ENCODE measurements at places on chromosomes 7 and 10.

DNA sequence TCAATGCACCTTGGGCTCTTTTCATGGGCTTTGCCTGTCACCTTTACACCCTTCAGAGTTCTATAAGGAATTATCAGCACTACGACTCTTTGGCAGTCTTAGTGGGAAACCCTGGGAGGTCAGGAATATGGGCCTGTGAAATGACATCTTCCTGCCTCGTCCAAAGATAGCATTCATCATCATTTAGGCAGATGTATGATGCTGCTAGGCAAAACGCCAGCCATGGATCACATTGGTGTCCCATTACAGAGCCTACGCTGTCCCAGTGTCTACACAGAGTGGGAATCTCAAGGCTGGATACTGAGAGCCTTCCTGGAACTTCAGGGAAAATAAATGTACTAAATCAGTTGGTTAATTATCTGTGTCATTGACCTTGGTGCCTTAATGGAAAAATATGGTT, 259.4 kb upstream of the CELF2 start:
- no peak for DNase-seq

DNA sequence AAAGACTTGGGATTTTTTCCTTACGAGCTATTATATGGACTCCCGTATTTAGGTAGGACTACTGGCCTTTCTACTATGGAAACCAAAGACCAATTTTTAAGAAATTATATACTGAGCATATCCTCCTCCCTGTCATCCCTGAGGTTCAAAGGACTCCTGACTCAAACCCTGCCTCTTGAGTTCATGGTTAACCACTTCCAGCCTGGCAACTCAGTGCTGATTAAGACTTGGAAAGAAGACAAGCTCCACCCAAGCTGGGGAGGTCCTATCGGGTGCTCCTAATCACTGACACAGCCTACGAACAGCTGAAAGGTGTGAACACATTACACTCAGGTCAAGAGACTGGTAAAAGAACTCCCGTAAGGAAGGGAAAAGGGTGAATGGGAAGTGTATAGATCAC, 66.8 kb downstream of the LYZL2 start:
- DNase-seq = no peak

DNA sequence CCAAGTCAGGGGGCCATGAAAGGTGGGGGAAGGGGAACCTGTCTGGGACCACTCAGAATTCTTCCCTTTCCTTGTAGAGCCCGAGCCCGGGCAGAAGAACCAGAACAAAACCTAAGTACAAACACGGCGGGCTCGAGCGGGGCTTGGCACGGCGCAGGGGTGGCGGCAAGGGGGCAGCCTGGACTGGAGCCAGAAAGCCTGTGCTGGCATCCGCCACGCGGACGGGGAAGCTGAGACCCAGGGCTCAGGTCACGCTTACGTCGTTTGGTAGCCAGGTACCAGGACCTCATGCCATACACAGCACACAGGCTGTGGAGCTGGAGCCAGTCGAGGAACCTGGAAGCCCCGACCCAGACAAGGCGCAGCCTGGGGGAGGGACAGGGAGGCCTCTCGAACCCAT, 6.6 kb upstream of the GPER1 start:
- no peak for DNase-seq

DNA sequence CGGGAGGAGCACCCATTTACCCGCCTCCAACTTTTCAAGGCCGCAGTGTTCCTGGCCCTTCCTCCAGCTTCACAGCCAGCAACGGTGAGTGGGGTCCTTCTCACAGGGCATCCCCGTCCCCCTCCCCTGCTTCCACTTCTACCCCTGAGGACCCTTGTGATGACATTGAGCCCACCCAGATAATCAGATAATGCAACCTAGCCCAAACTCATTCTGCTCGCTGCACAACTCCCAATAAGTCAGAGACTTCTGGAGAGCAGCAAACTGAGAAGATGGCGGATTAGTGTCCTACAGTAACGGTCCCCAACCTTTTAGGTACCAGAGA, 74.5 kb downstream of the OAT start:
- DNase-seq = no peak

DNA sequence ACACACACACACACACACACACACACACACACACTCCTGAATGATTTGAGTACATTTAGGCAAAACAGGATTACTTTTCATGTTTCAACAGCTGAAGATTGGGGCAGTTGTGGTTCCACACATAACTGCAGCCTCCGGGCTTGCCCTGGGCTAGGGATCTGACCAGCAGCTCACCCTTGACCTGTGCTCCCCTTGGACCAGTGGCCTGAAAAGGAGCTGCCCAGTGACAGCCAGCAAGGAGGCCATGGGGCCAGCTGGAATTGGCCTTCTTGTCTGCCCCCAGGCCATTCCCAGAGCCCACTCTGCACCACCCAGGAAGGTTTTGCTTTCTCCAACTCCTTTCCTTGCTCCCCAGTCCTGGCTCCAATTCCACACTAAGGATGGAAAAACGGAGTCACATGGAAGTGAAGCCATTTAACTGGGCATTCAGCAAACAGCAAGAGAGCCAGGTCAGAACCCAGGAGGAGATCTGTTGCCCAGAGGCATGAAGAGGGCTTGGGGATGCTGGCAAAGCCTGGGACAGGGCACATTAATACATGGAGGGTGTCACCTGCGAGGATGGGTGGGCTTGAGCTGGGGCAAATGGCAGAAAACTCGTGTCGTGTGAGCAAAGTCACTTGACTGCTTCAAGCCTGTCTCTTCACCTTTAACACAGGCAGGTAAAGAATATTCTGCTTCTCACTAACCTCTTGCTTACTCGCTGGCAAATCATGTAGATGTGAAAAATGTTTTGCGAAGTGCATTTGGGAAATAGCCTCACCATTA, 61.5 kb upstream of the GDF10 start:
- no peak for DNase-seq

GRCh38 chr10:65491799-65492198, 1434.0 kb upstream of the LRRTM3 start:
- DNase-seq = no peak

GRCh38 chr10:69574571-69574978, 1.4 kb upstream of the NEUROG3 start:
- DNase-seq = no peak

DNA sequence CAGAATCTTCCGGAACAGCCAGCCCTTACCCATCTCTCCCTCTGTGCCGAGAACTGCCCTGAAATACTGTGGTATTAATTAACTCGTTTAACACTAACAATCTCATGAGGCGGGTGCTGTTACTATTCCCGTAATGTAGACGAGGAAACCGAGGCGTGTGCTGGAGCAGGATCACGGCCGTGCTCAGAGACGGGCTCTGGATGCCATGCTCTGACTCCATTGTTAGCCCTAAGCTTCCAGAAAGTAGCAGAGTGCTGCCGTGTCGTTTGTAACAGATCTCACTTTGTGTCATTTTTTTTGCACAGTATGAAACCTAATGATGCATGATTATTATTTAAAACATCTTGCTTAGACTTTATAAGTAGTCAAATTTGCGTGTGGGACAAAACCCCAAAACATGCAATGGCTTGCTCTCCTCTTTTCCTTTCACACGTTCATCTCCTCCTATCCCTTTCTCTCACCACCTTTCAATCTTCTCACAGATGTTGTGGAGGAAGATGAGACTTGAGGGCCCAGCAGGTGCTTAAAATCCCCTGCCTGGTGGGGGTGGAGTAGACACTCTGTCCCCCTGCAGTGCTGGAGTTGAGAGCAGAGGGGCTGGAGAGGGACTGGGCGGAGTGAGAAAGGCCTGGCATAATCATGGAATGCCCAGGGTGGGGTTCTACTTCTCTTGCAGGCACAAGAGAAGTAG, 482 bp upstream of the ACTR3C start:
- no peak for DNase-seq

- DNase-seq = no peak
Observed at GRCh38 chr10:17712717-17713471, 39.1 kb upstream of the TMEM236 start.
